ENCODE measurements at places on chromosomes 4 and X.

DNA sequence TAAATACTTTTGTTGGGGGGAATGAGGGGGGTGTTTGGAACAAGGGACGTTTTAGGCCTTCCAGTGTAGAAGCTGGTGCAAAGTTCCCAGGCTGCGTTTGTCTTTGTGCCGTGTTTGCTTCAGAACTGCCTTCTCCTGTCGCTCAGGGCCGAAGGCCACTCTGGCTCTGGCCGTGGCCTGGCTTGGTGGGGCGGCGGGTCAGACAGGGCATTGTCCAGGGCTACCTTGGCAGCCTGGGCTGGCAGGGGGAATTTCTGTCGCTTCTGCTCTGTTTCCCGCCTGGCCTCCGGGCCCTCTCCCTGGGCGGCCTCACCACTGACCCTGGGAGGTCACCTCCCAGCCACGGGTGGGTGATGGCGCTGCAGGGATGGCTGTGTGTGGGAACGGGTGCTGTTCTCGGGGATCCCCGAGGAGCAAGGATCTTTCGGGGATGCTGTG, 140.0 kb downstream of the COL4A6 start:
- no peak for DNase-seq

GRCh38 chr4:5186271-5187064, 135.2 kb downstream of the STK32B start:
- DNase-seq: no peak

DNA sequence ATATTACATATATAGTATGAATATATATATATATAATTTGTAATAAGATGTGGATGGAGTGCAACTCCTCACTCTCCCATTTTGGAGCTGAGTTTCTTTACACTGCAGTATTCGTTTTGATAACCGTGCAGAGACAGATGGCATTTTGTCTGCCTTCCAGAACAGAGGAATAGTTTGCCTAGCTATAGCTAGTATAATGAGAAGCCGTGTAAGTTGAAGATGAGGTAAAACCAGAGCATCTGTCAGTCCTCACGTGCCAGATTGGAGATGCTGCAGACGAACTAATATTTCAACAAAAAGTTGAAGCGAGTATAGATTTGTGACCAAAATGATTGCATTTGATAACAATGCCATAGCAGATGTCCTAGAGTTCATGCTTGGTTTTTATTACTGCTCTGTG, 180.6 kb downstream of the FMR1NB start:
- no peak for DNase-seq

DNA sequence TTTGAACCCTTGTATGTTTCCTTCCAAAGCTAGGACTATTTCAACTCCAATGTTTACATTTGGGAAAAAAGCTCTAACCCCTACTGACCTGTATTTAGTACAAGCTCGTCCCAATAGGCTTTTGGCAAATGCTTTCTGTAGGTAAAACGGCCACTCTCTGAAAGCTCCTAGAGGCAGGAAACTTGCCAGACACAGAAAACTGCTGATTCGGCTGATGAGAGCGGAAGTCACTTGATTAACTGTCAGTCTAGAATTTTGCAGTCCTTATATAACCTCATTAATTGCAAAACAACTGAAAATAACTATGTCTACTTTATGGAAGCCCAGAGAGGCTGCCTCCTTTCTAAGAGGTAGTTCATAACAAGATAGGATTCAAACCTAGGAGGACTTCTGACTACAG, 108.1 kb downstream of the TSPAN7 start:
- no peak for DNase-seq

- DNase-seq: no peak
Measured at GRCh38 chrX:120463241-120463640, 5.9 kb downstream of the LAMP2 start.

DNA sequence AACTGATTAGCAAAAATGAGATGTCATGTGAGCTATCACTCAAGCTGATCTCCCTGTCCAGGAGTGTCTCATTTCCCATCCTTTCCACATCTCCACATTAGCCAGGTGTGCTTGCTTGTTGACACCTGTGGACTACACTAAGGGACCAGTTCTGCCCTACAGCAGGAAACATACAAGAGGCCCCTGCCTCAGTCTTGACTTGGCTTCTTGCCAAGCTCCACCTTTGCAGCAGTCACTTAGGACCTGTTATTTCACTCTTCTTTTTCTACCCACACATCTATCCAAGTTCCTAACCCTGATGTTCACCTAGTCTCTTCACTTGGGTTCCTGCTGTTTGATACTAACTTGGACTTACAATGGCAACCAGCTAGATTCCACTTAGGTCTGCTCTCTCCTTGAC, 13.2 kb downstream of the FRMD7 start:
- no peak for DNase-seq

DNA sequence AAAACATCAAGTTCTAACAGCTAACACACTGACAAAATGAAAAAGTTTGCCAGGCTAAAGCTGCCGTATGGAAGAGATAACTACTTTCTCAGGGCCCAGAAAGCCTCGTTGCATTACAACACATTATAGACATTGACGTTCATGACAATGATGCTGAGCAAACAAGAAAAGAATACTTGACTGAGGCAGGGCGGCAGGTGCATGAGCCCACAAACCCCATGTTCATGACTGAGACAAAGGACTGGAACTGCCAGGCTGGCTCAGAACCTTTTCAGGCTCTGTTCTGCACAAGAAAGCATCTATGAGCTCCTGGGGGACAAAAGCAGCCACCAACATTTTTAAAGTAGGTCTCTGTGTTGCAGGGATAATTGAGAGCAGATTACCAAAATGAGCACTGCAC, 13.6 kb downstream of the TLR6 start:
- no peak for DNase-seq

DNA sequence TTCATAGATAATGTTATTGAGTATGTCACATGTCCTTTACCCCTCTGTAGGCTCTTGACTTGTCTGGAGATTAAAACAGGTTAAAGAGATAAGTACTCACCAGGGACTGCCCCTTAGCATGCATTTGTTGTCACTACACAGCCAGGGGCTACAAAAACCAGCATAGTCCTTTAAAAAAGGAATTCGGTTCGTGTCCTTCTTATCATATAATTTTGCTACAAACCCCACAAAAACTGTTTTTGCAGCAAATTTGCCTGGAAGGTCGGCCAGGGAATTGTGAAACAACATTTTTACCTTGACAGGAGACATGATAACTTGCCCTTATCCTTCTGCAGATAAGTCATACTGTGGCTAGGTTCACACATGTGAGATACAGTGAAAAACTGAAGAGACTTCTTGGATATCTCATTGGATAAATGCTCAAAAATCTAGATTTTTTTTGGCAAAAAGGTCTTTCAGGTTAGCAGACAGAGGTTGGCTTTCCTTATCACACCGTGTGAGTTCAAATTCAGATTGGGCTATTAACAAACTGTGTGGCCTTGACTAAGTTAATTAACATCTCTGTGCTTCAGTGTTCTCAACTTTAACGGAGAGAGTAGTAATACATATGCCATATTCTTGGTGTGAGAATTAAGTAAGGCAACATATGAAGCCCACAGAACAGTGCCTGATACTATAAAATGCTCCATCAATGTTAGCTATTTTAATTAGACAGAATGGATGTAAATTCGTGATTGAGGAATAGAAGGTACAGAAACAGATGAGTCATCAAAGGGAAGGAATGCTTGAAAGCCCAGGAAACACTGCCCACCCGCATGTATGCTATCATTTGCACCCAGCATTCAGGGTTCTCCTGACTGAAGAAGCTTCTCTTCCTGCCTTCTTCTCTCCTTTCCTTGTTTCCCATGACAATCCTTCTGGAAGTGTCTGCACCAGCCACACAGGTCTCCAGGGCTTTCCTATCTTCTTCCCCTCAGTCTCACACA, 30.0 kb downstream of the FAM9C start:
- no peak for DNase-seq

DNA sequence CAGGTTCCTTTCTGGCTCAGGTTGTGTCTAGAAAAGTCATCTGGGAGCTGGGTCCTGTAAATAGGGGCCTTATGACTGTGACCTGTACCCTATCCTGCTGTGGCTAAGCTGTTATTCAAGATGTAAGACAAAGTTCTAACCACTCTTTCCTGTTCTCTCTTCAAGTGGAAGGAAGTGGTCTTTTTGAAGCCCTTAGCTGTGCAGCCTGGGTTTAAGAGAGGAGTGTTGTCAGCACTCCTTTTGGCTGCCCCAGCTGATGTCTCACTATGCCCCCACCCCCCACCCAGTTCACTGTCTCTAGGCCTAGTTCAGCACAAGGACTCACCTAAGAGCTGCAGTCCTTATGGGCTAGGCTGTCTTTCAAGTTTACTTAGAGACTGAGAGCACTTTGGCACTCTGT, 1069.5 kb downstream of the FAM133A start:
- DNase-seq: no peak

- peak; percentile 38 for DNase-seq
Measured at GRCh38 chr4:186021461-186022167, 47.3 kb upstream of the TLR3 start.

DNA sequence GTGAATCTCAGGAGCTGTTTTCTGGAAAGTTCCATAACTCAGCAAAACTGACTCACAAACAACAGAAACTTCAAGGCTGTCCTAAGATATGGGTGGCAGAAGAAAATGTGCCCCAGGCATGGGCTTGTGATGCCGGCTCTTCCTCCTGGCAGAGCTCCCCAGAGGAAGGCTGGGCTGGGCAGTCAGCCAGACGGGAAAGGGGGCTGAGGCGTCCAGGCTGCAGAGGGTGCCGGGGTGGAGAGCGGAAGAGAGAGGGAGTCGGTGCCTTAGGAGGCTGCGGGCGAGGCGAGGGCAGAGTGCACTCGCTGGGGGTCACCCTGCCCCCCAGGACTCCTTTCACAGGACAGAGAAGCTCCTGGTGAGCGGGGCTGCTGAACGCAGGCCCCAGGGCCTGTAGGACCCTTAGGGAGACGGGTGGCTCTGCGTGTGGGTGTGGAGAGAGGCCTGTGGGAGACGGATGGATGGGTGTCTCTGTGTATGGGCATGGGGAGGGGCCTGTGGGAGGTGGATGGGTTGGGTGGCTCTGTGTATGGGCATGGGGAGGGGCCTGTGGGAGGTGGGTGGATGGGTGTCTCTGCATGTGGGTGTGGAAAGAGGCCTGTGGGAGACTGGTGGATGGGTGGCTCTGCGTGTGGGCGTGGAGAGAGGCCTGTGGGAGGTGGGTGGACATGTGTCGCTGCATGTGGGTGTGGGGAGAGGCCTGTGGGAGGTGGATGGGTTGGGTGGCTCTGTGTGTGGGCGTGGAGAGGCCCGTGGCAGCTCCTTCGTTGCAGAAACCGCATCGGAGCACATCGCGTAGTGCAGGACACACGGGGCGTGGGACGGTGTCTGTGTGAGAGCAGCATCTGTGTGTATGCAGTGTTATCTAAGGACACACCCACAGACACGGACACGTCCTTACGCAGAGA, 15.9 kb downstream of the PCGF3 start:
- DNase-seq: peak; percentile 94
